ENCODE measurements at places on chromosomes 5 and 9.

DNA sequence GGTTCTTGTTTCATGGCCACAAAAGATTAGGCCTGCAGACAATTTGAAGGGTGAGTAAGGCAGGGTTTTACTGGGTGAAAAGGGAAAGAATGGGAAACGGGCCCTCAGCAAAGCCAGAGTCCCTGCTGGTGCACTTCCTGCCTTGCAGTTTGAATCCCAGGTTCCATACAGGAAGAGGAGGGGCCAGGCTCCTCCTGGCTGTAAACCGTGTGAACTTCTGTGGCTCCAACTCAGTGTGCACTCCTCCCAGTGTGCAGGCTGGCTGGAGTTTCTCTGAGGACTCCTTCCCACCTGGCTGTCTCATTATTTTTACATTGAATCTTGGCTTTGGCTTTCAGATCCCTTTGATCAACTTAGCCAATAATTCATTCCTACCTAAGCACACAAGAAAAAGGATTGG lies 367.1 kb upstream of the KLF4 start:
- no peak for DNase-seq

DNA sequence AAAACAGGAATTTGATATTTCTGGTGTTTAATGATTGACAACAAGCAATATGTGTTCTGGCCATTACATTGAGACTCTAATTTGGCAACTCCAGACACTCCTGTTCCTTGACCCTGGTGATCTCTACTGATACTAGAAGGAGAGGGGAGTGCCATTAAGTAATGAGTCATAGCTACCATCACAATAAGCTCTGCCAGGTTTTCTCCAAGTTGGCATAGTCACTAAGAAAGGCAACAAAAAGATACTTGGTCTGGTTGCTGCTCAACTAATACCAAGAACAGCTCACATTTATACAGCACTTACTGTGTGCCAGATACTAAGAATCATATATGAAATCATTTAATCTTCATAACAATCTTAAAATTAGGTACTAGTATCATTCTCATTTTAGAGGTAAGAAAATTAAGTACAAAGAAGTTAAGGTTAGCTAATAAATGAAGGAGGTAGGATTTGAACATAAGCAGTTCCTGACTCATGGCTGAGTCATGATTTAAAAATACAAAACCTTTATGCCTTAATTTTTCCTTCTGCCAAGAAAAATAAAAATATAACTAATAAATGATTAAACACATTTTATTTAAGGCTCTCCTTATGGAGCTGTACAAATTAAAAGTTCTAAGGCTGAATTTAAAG lies 19.9 kb upstream of the PRXL2C start:
- DNase-seq = no peak

DNA sequence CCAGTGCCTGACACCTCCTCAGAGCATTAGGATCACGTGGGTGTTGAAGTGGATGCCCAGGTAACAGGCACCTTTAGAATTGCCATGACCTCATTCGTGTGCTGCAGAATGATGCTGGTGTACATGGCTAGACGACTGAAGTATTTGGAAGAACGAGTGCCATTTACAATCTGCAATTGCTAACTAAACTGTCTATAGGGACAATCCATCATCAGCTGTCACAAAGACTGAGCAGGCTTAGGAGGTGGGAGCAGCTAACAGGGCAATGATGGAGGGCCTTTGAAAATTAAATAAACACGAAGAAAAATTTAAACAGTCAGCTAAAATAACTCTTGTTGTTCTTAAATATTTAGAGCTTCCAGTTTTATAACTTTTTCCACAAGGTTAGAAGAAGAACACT lies 375.8 kb downstream of the GADD45G start:
- DNase-seq = no peak

DNA sequence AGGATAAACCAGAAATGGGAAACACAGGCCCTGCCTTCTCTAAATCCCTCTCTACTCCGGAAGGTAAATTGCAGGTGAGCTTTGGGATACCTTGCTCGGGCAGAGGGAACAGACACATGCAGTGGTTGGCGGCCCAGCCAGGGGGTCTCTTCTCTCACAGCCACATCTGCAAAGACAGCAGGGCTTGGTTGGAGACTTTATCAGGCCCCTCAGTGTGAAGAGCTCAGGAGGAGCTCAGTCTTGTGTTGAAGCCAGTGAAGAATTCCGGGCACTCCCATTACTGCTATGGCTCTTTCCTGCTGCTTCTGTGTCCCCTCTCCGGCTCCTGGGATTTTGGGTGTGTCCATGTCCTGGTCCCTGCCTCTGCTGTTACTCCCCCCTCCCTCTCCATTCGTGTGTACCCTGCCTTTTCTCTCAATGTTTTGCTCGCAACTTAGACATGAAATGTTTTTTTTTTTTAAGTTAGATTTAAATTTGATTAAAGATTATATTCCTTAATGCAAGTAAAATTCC lies 99.8 kb downstream of the TRIO start:
- no peak for DNase-seq

- no peak for DNase-seq
Observed at GRCh38 chr5:158943057-158943456, 156.7 kb downstream of the EBF1 start.

DNA sequence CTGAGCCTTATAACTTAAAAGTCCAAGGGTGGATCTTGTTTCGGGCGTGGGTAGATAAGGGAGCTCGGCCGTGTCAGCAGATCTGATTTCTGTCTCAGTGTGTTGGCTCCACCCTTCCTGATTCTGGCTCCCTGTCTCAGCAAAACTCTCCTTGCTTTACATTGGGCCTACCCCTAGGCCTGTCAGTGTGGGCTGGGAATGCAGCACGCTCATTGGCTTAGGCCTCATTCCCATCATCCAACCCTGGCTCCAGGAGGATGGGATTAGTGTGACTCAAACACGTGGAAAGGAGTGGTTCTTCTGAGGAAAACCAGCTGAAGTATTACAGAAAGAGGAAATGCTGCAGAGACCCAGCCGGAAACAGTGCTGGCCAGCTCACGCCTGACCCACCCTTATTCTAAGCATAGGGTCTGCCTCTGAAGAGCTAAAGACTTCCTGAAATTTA lies 59.9 kb downstream of the ZFAND5 start:
- DNase-seq = peak; percentile 95

- DNase-seq = no peak
Observed at GRCh38 chr5:172757394-172758010, 13.5 kb downstream of the DUSP1 start.

DNA sequence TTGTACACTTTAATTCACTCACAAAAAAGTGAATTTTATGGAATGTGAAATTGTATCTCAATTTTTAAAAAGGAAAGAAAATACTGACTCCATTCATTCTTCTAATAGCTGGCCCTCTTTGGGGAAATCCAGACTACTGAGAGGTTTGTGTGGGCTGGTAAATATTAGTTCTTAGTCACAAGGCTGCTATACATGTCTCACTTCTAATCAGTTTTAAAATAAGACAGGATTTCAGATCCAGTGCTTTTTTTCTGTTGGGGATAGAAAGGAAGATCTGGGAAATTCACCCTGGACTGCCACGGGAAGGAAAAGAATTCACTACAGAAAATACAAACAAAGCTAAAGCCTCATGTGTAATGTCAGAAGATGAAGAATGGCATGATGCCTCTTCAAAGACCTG lies 32.7 kb upstream of the ADAMTSL1 start:
- DNase-seq = no peak

DNA sequence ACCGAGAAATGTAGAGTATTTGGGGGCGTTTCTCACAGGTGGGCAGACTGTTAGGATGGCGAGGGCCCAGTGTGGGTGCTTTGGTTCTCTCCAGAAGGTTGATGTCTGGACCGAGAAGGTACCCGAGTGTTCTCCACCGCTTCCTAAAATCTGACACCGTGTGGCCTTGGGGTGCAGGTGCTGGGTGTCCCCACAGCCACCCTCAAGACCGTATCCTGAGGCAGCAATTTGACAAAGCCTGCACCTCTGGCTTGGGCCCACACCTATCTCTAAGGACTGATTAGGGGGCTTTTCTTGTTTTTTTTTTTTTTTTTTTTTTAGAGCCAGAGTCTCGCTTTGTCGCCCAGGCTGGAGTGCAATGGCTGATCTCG lies 1.3 kb downstream of the PPP1R26 start:
- DNase-seq = no peak

DNA sequence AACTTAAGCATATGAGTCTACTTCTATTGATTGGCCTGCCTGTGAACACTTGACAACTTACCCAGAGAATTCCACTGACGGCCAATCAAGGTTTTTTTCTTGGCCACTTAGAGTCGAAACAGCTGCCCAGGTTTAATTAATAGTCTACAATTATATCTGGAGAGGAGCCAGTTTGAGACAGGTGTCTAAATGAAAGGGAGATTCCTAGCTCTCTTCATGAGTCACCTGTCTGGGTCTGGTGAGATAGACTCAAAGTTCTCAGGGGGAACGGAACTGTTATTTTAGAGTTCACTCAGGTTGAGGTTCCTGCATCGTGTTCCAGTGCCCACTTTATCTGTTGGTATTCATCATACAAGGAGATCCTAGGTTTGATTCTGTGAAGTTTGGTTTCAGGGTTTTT lies 111.0 kb downstream of the CD180 start:
- DNase-seq = no peak

GRCh38 chr5:172283862-172284610 lies 472 bp upstream of the UBTD2 start:
- peak; percentile 36 for DNase-seq

- no peak for DNase-seq
Observed at GRCh38 chr5:106940986-106941385, 729.8 kb downstream of the EFNA5 start.

DNA sequence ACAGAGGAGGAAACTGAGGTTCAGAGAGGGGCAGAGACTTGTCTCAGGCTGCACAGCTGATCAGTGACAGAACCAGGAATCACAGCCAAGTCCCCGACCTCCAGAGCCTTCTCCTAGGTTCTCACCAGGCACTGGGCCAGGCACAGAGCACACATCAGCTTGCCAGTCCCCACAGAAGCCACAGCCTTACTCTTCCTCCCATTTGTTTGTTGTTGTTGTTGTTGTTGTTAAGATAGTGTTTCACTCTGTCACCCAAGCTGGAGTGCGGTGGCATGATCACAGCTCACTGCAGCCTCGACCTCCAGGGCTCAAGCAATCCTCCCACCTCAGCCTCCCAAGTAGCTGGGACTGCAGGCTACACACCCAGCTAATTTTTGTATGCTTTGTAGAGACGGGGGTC lies 41.4 kb downstream of the NAIF1 start:
- no peak for DNase-seq

GRCh38 chr5:1891391-1891790 lies 8.7 kb upstream of the IRX4 start:
- no peak for DNase-seq

GRCh38 chr5:73097740-73098139 lies 22.6 kb upstream of the TMEM171 start:
- no peak for DNase-seq

GRCh38 chr9:16787724-16788123 lies 82.7 kb downstream of the BNC2 start:
- DNase-seq = no peak

GRCh38 chr9:6538666-6539071 lies 106.9 kb downstream of the GLDC start:
- no peak for DNase-seq

- DNase-seq = no peak
Observed at GRCh38 chr5:180704362-180704761, 35.5 kb downstream of the OR2Y1 start.

GRCh38 chr5:58963361-58963760 lies 380.5 kb downstream of the RAB3C start:
- DNase-seq = no peak

DNA sequence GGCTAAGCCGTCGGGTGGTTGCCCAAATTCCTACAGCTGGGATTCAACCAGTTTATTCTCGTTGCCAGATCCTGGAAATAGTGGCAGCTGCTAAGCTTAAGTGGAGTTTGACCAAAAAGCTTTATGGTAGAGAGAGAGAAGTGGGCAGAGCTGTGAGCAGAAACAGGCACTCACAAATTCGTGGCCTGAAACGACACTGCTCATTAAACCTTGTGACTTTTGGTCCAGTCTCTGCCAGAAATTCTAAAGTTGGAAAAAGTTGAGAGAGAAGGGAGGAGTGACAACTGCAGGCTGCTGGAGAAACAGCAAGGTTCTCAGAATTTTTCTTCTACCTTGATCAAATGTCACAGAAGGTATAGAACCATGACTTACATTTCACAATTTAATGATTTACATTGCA lies 131.5 kb downstream of the MTX3 start:
- DNase-seq = no peak

DNA sequence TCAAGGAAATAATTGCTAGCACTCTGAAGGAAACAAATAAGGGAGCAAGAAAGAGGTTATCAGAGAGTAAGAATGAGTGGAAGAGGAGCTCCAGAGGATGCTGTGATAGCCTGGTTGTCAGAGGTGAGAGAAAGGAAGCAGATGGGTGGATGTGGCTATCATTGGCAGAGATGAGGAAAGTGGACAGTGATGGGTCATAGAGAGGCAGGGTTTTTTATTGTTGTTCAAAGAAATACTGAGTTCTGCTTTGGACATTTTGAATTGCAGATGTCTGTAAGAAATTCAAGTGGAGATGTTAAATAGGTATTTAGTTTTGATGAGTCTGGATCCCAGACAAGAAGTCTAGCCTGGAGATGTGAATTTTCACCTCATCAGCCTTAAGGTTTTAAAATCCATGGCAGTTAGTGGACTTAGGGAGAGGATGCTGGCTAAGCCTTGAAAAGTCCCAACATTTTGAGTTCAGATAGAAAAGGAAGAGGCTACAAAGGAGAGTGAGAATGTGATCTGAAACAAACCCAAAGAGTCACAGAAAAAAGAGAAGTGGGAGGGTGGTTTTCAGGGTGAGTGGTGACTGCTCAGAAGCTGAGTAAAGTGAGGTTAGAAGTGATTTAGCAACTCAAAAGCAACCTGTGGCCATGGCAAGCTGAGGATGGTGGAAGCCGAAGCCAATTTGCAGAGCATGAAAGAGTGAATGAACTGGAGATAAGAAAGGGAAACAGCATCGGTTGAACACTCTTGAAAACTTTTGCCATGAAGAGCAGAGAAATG lies 50.4 kb downstream of the PPIC start:
- DNase-seq = no peak

- DNase-seq = peak; percentile 13
Observed at GRCh38 chr5:68196876-68197275, 18.7 kb upstream of the PIK3R1 start.

GRCh38 chr9:91119679-91120078 lies 242.0 kb downstream of the AUH start:
- no peak for DNase-seq

DNA sequence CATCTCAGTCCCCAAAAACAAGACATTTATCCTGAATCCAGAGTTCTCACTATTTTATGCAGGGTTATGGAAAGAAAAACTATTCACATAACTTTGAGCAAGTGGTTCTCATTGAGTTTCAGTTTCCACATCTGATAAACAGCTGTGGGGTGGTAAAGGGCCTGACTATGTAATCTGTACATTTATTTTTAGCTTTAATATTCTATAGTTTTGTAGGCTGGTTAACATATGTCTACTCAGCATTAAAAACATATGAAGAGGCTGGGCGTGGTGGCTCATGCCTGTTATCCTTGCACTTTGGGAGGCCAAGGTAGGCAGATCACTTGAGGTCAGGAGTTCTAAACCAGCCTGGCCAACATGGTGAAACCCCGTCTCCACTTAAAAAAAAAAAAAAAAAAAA lies 301.5 kb upstream of the CCNG1 start:
- DNase-seq = no peak
